Stimulated activated CD8-positive, alpha-beta memory T cell treated with anti-CD3 and anti-CD28 coated beads, Interleukin-7, amount 100 ng/mL, for 48 hours (primary cell): ENCODE measurements at places on chromosomes 5 and 9.

DNA sequence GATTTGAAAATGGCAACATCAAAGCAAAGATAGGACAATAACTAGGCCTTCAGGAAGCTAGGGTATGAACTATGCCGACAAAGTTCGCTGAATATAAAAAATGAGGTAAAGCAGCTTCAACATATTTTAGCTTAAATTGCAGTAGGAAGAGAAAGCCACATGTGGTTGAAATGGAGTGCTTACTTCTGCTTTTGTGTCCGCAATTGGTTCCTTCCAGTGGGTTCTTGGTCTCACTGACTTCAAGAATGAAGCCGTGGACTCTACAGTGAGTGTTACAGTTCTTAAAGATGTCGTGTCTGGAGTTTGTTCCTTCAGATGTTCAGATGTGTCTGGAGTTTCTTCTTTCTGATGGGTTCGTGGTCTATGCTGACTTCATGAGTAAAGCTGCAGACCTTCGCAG, 95.2 kb downstream of the APTX start:
- DNase-seq: no peak

DNA sequence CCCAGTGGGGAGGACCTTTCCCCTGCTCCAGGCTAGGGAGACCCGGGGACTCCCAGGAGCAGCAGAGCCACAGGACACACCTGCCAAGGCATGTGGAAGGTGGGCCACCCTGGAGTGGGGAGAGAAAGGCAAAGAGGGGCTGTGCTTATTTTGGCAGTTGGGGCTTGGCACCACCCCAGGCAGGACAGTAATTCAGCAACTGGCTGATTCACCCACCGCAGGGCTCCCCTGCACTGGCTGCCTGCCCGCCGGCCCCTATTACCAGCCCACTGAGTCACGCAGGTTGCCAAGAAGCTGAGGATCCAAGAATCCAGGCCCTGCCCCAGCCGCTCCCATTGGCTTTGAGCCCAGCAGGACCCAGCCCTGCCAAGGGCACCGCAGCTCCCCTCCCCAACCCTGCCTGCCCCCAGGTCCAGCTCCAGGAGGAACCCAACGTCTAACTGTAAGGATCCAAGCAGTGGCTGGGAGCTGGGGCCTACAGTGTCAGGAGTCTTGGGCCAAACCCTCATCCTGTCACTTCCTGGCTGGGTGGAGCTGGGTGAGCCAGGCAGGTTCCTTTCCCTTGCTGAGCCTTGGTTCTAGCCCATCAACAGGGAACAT, 14.2 kb upstream of the RALGDS start:
- DNase-seq: peak; percentile 79

GRCh38 chr9:5459289-5459829, 9.0 kb downstream of the CD274 start:
- DNase-seq: no peak

- DNase-seq: no peak
These were observed 2.2 kb upstream of the FOXD1 start for GRCh38 chr5:73450672-73451223.

DNA sequence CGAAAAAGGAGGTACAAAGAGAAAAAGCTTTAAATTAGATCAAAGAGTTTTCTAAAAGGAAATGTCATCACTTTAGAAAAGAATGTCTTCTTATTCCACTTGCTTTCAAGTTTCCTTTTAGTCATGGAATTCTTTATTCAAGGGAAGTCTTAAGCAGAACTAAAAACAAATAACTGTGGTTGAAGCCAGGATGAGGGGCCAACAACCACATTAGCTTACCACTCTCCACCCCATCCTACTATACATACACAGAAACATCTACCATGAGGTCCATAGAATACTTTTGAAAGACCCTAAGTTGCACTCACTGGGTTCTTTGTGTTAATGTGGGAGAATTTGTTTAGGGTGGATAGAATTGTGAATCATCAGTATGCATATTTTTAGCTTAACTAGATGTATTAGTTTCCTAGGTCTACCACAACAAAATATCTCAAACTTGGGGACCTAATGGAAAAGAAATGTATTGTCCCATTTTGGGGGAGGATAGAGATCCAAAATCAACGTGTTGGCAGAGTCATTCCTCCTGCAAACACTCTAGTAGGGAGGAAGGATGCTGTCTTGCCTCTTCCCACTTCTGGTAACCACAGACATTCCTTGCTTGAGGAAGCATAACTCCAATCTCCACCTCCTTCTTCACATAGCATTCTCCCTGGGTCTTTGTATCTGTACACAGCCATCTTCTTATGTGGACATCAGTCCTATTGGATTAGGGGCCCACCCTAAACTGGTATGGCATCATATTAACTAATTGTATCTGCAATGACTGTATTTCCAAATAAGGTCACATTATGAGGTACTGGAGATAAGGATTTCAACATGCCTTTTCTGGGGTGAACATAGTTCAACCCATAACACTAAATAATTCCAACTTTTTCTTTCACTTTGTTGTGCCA, 239.4 kb downstream of the LURAP1L start:
- no peak for DNase-seq

- DNase-seq: no peak
These were observed 75.6 kb downstream of the ST8SIA4 start for GRCh38 chr5:100827481-100827889.

DNA sequence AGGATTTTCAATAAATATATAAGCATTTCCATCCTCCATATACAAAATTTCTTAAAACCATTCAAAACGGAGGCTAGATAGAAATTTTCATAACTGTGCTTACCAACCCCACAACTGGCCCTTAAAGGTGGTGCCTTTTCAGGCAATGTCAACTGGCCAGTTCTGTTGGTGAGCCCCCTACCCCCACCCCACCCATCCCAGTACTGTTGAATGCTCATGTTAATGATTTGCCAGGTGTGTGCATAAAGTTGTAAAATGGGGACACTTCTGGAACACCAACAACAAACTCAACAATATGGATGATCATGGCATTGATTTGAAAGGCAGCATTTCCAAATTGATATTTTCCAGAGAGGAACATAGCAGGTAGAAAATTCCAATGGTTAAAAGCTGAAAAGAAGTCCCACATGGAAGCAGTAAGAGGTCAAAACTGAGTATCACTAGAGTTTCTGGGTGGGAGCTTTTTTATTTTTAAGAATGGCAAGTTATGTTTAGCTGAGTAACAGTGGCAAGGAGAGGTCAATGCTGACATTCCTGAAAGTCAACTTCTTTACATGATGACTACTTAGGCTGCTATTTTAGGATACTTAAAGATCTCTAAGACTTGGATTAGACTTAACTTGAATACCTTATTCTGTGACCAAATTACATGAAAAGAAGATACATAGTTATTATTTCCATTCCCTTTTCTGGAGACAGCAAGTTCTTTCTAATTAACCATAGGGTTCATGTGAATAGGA, 2.7 kb downstream of the LEAP2 start:
- DNase-seq: no peak

DNA sequence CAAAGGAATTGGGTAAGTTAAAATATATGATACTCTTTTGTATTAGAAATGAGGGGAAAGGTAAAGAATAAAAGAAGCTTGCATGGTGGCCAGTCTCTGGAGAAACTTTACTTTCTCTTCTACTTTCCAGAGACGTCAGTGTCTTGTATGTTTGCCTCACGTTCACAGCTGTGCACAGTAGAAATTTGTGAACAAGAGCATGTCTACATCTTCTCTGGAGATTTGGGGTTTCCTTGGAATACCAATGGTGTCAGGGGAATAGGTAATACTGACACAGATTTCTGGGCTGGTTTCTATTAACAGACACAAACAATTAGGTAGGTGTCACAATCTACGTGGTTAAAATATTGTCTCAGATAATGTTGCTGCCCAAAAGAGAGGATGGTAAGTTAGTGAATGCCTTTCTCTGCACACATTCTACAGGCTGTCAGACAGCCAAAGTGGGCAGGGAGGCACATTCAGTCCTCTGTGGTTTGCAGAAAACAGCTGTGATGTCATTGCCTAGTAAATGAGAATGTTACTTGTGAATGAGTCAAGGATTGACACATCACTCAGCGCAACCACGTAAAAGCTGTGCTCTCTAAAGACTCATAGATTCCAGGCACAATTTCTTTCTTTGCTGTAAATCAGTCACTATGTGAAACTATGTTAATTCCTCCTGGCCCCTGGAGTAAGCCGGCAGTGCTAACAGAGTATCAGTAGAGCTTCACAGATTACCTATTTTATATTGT, 397.1 kb downstream of the MAN2A1 start:
- peak; percentile 70 for DNase-seq

DNA sequence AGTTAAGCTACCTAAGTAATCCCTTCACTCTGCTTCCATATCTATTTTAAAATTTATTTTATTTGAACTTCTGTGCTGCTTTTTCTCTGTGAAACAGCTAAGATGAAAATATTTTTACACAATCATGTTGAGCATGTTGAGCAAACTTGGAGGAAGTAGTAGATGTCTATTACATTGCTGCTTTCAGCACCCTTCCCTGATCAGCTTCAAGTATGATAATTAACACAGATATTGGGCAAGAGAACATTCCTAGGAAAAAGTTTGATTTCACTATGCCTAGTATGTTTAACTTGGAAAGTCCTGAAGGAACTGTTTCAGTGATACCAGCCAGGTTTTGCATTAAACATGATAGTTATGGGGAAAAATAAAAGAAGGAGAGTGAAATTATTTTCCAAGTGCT, 283.6 kb downstream of the ELAVL2 start:
- no peak for DNase-seq

- DNase-seq: peak; percentile 37
These were observed at the start of gene AK8 for GRCh38 chr9:132877824-132878694. Gene AK8 (minus strand): TSS chr9:132878284. CDS start chr9:132878255, 29 bp downstream.

- no peak for DNase-seq
These were observed 1.3 kb downstream of the TRIM7 start for GRCh38 chr5:181203777-181204112.

DNA sequence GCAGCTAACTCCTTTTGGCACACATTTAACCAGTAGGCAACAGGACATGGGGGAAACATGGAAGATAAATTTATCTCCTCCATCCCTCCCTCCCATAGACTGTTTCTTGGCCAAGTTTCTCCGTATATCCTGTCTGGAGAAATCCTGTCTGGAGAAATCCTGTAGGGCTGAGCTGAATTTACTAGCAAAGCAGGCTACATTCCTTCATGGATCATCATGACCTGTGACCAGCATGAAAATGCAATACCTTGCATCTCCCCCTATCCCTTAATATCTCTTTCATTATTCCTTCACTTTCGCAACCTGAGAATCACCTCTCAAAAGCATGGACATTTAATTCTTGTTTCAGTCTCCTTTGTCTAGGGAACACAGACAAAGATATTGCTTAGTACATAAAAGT, 379.1 kb downstream of the PSAT1 start:
- no peak for DNase-seq

- DNase-seq: peak; percentile 2
These were observed 265.8 kb downstream of the MLLT3 start for GRCh38 chr9:20356403-20357036.

- no peak for DNase-seq
These were observed 16.5 kb upstream of the PRSS3 start for GRCh38 chr9:33778700-33779351.

- DNase-seq: no peak
These were observed 174.7 kb upstream of the PRDM9 start for GRCh38 chr5:23332650-23333251.

DNA sequence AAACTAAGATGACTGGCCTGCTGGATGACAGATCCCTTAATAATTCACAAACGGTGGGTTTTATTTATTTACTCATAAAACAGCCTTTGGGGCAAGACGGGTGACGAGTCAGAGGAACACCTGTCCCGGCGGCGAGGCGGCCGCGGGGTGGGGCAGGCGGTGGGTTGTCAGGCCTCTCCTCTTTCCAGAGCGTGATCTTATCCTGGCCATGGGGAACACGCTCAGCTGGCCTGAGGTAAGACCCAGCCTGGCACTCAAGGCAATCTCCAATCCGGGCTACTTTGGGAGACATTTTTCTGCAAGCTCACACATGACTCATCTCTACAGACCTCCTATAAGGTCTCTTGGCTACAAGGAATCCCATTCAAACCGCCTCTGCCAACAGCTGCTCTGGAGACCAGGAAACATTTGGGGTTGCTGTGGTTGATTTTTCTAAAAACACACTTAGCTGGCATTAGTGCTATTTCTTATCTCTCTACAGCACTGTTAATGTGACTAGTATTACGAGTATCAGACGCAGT, 6.3 kb downstream of the RAPGEF1 start:
- peak; percentile 48 for DNase-seq

DNA sequence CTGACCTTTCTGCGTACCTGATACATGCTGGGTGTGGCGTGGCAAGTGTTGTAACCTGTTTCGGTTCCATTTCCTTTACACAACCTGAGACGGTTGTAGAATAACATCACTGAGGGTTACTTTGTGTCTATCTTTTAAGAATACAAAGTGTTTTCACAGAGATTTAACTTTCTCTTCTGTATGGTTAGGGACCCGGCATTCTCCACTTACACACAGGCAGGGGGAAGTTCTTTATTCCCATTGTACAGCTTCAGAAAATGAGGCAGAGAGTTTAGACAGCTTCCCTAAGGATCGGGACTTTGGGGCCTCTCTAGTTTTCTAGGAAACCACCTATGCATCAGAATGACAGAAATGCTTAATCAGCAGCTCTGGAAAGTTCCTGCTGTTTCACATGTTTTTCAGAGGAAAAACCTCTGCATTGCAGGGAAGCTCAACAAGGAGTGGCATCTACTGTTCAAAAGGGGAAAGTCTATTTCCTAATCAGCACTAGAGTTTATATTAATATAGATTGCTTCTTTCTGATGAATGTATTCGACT, 41.3 kb downstream of the CAST start:
- DNase-seq: no peak

DNA sequence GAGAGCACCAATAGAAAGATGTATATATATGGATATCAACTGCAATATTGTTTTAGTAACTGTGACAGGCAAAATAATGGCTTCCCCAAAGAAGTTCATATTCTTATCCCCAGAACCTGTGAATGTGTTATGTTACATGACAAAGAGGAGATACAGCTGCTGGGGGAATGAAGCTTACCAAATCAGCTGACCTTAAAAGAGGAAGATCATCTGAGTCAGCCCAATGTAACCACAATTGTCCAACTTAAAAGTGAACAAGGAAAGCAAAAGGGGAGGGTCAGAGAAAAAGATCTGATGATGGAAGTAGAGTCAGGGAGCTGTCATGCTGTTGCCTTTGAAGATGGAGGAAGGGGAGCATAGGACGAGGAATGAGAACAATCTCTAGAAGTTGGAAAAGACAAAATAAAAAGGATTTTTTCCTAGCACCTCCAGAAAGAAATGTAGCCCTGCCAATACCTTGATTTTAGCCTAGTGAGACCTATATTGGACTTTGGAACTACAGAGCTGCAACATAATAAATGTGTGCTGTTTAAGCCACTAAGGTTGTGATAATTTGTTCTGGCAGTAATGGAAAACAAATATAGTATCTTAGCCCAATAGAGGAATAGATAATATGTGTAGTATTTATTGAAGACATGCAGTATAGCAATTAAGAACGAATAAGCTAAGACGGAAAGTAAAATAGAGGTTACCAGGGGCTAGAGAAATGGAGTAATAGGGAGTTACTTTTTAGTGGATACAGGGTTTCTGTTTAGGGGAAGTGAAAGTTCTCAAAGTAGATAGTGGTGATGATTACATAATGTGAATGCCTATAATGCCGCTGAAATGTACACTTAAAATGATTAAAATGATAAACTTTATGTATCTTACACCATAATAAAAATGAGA, 115.9 kb downstream of the PIK3R1 start:
- DNase-seq: no peak
